ENCODE measurements at places on chromosomes 2 and 18.
A peak's percentile ranks its signal among the peaks of the same experiment; 100 is the strongest.

DNA sequence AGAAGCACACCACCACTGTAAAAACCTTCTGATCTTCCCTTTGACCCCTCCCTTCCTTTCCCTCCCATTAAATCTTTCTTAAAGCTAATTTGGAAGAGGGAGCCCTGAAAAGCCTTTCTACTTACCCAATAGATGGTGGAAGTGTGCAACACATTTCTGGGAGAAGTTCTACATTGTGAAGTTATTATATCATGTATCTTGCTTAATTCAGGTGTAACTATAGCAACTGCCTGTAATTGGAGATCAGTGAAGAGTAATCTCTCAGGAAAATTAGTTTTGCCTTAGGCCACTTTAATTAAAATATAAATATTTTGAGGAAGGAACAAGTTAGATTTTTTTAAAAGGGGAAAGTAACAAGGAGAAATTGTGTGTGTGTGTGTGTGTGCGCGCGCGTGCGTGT, 266.0 kb downstream of the SH3BP4 start:
- no peak for DNase-seq
- H3K4me1 ChIP-seq = no peaks in the 10 kb centered on the region
- H3K4me3 ChIP-seq = no peak overlapping the region
- H3K27me3 ChIP-seq = peaks cover 16% of the 10 kb centered on the region
- H3K27ac ChIP-seq = no peak overlapping the region

DNA sequence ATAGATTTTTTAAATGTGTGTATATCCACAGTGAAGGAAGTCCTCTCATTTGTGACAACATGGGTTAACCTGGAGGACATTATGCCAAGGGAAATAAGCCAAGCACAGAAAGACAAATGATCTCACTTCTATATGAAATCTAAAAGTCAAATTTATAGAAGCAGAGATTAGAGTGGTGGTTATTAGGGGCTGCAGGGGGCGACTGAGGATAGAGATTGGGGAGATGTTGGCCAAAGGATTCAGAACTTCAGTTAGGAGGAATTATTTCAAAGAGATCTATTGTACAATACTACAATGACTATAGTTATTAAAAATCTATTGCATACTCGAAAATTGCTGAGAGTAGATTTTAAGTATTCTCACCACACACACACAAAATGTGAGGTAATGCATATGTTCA, 252.4 kb upstream of the SLC39A10 start:
- H3K27ac ChIP-seq = no peak overlapping the region
- H3K27me3 ChIP-seq = no peaks in the 10 kb centered on the region
- DNase-seq = no peak
- H3K4me3 ChIP-seq = no peak overlapping the region
- H3K4me1 ChIP-seq = peaks cover 23% of the 10 kb centered on the region

DNA sequence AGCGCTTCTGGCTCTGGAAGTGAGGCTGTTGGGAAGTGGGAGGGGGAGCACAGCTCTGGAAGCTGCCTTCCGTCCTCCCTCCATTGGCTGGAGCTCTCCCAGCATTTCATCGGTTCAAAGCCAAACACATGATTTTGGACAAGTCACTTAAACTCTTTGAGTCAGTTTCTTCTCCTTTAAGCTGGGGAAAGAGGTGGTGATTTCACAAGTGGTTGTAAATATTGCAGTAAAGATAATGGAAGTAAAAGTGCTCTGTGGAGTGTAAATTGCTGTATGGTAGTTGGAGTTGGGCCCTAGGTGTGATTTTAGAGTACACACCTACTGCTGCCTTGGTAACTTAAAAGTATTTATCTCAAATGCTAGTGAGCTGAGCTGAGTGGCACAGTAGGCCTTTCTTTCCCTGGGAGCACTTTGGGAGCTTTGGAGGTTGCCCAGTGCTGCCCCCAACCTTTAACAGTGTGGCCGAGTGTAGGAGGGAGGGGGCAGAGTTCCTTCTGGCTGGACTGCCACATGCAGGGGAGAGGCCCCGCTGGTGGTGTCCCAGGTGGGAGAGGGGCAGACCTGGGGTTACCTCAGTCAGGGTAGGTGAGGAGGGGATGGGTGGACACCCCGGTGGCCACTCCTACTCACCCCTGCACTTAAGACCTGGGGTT, 54.7 kb downstream of the ASAP2 start:
- no peaks in the 10 kb centered on the region for H3K36me3 ChIP-seq
- no peak for DNase-seq
- no peak overlapping the region for H3K4me3 ChIP-seq
- H3K27ac ChIP-seq = no peak overlapping the region

GRCh38 chr2:236717729-236718128, 148.1 kb downstream of the ACKR3 start:
- DNase-seq = no peak
- peaks cover 38% of the 10 kb centered on the region for H3K27me3 ChIP-seq
- no peak overlapping the region for H3K4me3 ChIP-seq
- no peaks in the 10 kb centered on the region for H3K36me3 ChIP-seq

GRCh38 chr18:71707985-71708500, 836.1 kb downstream of the CBLN2 start:
- no peaks in the 10 kb centered on the region for H3K27me3 ChIP-seq
- no peak overlapping the region for H3K4me3 ChIP-seq
- no peaks in the 10 kb centered on the region for H3K4me1 ChIP-seq
- no peaks in the 10 kb centered on the region for H3K36me3 ChIP-seq
- no peak overlapping the region for H3K27ac ChIP-seq
- DNase-seq = no peak

GRCh38 chr2:101912545-101912944, 79.2 kb upstream of the IL1R2 start:
- DNase-seq = no peak
- peaks cover 5% of the 10 kb centered on the region for H3K4me1 ChIP-seq
- H3K27me3 ChIP-seq = peaks cover 8% of the 10 kb centered on the region
- H3K4me3 ChIP-seq = no peak overlapping the region
- H3K27ac ChIP-seq = no peak overlapping the region
- peaks cover 2% of the 10 kb centered on the region for H3K36me3 ChIP-seq

- DNase-seq = no peak
- peaks cover 37% of the 10 kb centered on the region for H3K36me3 ChIP-seq
- H3K27me3 ChIP-seq = no peaks in the 10 kb centered on the region
- H3K4me1 ChIP-seq = peaks cover 41% of the 10 kb centered on the region
Observed at GRCh38 chr2:215969131-215969841, 44.1 kb downstream of the MREG start.

DNA sequence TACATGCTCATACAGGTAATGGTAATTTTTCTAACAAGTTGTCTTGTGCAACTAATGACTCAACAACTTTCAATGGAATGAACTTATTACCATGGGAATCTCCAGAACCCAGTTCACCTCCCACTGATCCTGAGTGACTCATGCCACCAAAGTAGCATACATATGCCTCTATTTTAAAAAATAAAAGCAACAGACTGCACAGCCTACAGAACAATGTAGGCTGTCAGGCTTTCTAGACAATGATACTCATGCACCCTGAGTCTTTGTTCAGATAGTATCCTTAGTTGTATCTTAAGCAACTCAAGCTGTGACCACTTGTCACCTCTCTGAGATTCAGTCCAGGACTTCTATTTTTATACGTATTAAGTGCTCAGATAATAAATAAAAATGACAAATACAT, 531.0 kb upstream of the SETBP1 start:
- H3K27me3 ChIP-seq = no peaks in the 10 kb centered on the region
- DNase-seq = no peak
- H3K4me3 ChIP-seq = no peak overlapping the region
- no peaks in the 10 kb centered on the region for H3K4me1 ChIP-seq
- H3K36me3 ChIP-seq = no peaks in the 10 kb centered on the region

DNA sequence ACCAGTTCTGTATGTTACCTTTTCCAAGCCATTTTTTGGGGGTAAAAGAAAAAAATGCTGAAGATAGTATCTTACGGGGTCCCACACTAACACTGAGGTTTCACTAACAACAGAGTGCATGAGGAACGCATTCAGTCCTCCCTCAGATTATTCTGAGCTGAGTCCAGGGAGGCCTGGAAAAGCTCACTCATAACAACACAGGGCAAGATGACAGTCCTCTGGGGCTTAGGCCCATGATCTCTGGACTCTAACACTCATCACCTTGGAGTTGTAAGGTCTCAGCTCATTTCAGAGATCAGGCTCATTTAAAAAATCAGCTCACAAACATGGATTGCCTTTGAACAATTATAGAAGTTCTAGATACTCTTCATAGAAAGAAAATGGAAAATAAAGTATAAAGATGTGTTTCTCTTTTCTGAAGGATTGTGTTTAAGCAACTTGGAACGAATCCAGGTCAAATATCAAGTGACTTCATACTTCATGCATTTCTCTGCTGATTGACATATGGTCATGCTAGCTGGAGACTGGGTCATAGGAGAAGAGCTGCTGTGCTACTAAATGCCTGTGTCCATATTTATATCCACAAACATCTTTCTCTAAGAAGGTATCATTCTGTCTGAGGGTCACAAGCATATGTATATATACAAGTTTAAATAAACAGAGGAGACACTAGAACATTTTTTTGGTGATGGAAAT, 265.8 kb downstream of the ALK start:
- no peaks in the 10 kb centered on the region for H3K4me1 ChIP-seq
- no peak overlapping the region for H3K27ac ChIP-seq
- no peaks in the 10 kb centered on the region for H3K36me3 ChIP-seq
- H3K27me3 ChIP-seq = peaks cover 7% of the 10 kb centered on the region

DNA sequence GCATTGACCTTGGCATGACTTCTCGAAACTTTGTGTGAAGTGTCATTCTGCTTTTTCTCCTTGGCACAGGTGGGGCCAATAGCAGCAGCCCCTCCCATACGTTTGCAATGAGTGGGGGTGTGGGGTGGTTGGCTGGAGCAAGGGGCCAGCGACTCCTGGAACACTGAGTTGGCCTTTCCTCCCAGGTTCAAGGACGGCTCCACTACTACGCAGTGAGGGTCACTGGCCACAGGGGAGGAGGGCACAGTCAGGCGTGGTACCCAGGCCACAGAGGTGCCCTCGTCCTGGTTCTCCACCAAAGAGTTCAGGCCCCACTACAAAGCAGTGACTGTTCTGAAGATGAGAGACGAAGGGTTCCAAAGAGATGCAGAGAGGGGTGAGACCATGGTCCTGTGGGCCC, 70.6 kb upstream of the OTOS start:
- peak; percentile 14 for DNase-seq
- H3K36me3 ChIP-seq = no peaks in the 10 kb centered on the region
- no peaks in the 10 kb centered on the region for H3K27me3 ChIP-seq
- no peak overlapping the region for H3K27ac ChIP-seq

- H3K4me3 ChIP-seq = no peak overlapping the region
- H3K4me1 ChIP-seq = no peaks in the 10 kb centered on the region
- H3K27me3 ChIP-seq = no peaks in the 10 kb centered on the region
- no peak overlapping the region for H3K27ac ChIP-seq
- DNase-seq = no peak
Observed at GRCh38 chr2:1651121-1652033, 92.9 kb downstream of the PXDN start.

- DNase-seq = peak; percentile 42
- H3K36me3 ChIP-seq = no peaks in the 10 kb centered on the region
- no peak overlapping the region for H3K27ac ChIP-seq
- no peaks in the 10 kb centered on the region for H3K27me3 ChIP-seq
- H3K4me1 ChIP-seq = peaks cover 12% of the 10 kb centered on the region
Observed at GRCh38 chr18:54127759-54128378, 96.6 kb downstream of the MBD2 start.

GRCh38 chr18:75727456-75727855, 300.0 kb upstream of the SMIM21 start:
- no peak overlapping the region for H3K27ac ChIP-seq
- peaks cover 10% of the 10 kb centered on the region for H3K27me3 ChIP-seq
- DNase-seq = peak; percentile 47
- no peaks in the 10 kb centered on the region for H3K36me3 ChIP-seq
- no peaks in the 10 kb centered on the region for H3K4me1 ChIP-seq

- no peak for DNase-seq
- no peak overlapping the region for H3K27ac ChIP-seq
- peaks cover 68% of the 10 kb centered on the region for H3K27me3 ChIP-seq
- H3K36me3 ChIP-seq = no peaks in the 10 kb centered on the region
Observed at GRCh38 chr2:216366777-216367471, 5.4 kb downstream of the MARCHF4 start.

GRCh38 chr2:197941715-197942114, 137.3 kb downstream of the PLCL1 start:
- no peaks in the 10 kb centered on the region for H3K27me3 ChIP-seq
- no peaks in the 10 kb centered on the region for H3K36me3 ChIP-seq
- no peak for DNase-seq
- H3K4me3 ChIP-seq = no peak overlapping the region
- H3K27ac ChIP-seq = no peak overlapping the region

GRCh38 chr2:222459983-222460382, 35.6 kb downstream of the SGPP2 start:
- no peaks in the 10 kb centered on the region for H3K4me1 ChIP-seq
- no peak for DNase-seq
- H3K27me3 ChIP-seq = peaks cover 4% of the 10 kb centered on the region
- H3K27ac ChIP-seq = no peak overlapping the region
- no peaks in the 10 kb centered on the region for H3K36me3 ChIP-seq
- H3K4me3 ChIP-seq = no peak overlapping the region

GRCh38 chr2:70680735-70681134, 87.3 kb downstream of the ADD2 start:
- H3K4me3 ChIP-seq = no peak overlapping the region
- peaks cover 1% of the 10 kb centered on the region for H3K36me3 ChIP-seq
- no peak for DNase-seq

DNA sequence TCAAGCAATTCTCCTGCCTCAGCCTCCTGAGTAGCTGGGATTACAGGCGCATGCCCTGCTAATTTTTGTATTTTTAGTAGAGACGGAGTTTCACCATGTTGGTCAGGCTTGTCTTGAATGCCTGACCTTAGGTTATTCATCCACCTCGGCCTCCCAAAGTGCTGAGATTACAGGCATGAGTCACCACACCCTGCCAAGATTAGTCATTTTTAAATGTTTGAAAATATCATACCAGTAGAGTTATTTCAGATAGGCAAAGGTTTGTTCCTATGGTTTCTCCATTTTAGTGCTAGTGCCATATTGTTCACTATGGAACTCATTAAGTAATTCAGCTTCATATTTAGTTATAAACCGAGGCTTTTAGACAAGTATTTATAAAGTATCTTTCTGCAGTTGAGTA, 52.3 kb downstream of the HIBCH start:
- no peak for DNase-seq
- no peak overlapping the region for H3K27ac ChIP-seq
- no peak overlapping the region for H3K4me3 ChIP-seq
- peaks cover 3% of the 10 kb centered on the region for H3K36me3 ChIP-seq
- no peaks in the 10 kb centered on the region for H3K27me3 ChIP-seq
- no peaks in the 10 kb centered on the region for H3K4me1 ChIP-seq

- no peak for DNase-seq
- H3K4me3 ChIP-seq = no peak overlapping the region
- H3K27me3 ChIP-seq = no peaks in the 10 kb centered on the region
- no peak overlapping the region for H3K27ac ChIP-seq
- no peaks in the 10 kb centered on the region for H3K4me1 ChIP-seq
- H3K36me3 ChIP-seq = no peaks in the 10 kb centered on the region
Observed at GRCh38 chr2:228575897-228576296, 394.4 kb upstream of the SPHKAP start.

GRCh38 chr2:232981356-232981755, 31.7 kb downstream of the NGEF start:
- H3K36me3 ChIP-seq = no peaks in the 10 kb centered on the region
- no peak overlapping the region for H3K4me3 ChIP-seq
- peaks cover 30% of the 10 kb centered on the region for H3K27me3 ChIP-seq
- DNase-seq = no peak

GRCh38 chr2:56703001-56703400, 519.2 kb downstream of the CCDC85A start:
- H3K36me3 ChIP-seq = no peaks in the 10 kb centered on the region
- H3K4me3 ChIP-seq = no peak overlapping the region
- no peaks in the 10 kb centered on the region for H3K4me1 ChIP-seq
